ENCODE measurements at places on chromosomes 1 and 21. TPM values are rescaled to one million over a fixed set of nuclear protein-coding genes. Genes with fewer than 3 reads are reported as not detected.

Gene RUNX3
- 0.37 TPM for total RNA-seq

Gene NUF2
- total RNA-seq, result 21.5 TPM

GRCh38 chr1:74683656-74684055 lies 10.1 kb upstream of the ERICH3 start:
- no peak for DNase-seq

Gene NES
- total RNA-seq, result 35.7 TPM

Gene KCNE2
- total RNA-seq, result not detected

Gene PLCH2
- 7.0 TPM for total RNA-seq

GRCh38 chr1:203402629-203403337 lies 51.9 kb upstream of the FMOD start:
- DNase-seq, result no peak

DNA sequence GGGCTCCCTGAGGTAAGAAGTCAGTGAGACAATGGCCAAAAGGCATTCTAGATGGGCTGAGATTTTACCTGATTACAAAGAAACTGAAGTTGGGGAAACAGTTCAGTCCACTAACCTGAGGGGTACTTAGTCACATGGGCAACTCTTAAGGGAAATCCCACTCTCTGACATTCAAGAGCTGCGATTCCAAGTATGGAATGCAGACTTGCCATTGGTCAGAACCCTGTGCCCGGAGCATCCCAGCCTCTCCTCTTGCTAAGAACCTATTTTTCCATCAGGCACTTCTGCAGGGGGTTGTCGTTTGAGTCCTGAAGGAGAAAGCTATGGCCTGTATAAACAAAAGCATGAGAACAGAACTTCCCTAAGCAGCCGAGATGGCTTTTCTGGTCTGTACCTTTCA lies 434.9 kb upstream of the DAB1 start:
- no peak for DNase-seq

DNA sequence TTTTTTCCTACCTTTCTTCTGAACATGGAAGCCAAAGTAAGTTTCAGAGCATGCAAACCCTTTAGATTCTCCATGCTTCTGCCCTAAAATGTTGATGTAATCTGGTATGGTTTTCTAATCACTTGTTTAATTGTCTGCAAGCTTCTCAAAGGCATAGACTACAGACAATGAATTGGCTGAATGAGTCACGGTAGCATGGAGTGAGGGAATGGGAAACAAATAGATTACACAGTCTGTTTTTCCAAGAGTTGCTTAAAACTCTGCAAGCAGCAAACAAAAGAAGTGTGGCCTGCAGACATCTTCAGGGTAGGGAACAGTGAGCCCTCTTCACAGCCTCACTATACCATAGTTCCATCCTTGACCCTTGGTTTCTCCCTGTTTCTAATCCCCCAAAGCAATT lies 326.0 kb downstream of the BARHL2 start:
- DNase-seq, result no peak

- DNase-seq, result no peak
These were observed 25.8 kb downstream of the MFAP2 start for GRCh38 chr1:16954579-16954978.

Gene LMOD1
- 71.7 TPM for total RNA-seq

- DNase-seq, result no peak
These were observed 37.3 kb downstream of the NPHP4 start for GRCh38 chr1:5954964-5955363.

DNA sequence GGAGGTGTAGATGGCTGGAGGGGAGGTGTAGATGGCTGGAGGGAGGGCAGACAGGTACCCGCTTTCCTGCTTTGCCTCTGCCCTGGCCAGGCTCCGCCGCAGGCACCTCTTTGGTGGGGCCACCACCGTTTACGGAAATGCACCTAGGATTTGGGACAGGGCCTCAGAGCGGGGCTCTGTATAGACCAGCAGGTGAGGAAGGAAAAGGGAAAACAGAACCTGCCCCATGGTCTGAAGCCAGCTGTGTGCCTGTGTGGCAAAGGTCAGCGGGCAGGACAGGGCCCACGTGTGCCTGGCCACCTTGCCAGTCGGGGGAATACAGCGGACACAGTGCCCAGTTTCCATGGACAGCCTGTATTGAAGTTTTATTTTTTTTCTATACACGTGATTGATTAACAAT lies 12.1 kb upstream of the PTTG1IP start:
- no peak for DNase-seq

Gene SERPINC1
- total RNA-seq, result not detected

Data from urinary bladder (tissue), 4 donors.